ENCODE measurements at places on chromosomes 11 and 22.

DNA sequence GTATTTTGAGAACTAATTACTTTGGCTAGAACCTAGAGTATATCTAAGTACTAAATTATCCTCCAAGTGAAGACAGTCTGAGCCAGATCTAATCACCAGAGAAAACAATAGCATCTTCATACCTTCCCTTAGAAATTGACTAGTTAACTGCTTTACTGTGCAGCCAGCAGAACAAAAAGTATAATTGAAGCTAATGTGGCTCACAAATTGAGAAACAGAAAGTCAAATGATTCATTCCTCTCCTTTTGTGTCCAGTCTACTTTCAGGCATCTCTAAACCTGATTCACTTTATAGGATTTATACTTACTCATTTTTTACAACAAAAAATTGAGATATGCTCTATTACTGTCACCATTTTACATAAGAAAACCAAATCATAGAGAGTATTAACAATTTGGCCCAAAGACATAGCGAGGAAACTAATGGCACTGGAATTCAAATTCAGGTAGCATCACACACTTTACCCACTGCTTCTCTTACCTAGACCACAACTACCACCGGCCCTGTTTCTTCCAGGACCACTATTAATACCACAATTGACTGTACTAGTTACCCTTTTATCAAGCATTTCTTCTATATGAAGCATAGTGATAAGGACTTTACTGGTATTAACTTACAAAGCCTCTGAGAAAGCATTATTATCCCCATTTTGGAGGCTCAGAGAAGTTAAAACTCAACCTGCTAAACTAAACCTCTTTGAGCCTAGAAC, 1402.6 kb upstream of the TENM4 start:
- no peak for DNase-seq

DNA sequence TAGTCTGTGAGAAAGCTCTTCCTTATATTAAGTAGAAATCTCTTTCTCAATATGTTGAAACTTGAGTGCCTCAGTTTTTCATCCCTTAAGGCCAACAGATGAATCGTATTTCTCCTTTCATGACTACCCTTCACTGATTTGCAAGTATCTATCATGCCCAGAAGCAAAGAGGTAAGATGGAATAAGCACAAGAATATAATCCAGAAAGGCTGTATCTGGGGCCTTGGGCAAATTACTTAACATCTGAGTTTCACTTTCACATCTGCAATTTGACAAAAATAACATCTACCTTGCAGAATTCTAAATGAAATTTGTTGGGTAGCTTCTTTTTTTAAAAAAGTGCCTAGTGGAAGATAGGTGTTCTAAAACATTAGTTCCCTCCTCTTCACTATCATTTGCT, 552.4 kb upstream of the ANO5 start:
- no peak for DNase-seq

DNA sequence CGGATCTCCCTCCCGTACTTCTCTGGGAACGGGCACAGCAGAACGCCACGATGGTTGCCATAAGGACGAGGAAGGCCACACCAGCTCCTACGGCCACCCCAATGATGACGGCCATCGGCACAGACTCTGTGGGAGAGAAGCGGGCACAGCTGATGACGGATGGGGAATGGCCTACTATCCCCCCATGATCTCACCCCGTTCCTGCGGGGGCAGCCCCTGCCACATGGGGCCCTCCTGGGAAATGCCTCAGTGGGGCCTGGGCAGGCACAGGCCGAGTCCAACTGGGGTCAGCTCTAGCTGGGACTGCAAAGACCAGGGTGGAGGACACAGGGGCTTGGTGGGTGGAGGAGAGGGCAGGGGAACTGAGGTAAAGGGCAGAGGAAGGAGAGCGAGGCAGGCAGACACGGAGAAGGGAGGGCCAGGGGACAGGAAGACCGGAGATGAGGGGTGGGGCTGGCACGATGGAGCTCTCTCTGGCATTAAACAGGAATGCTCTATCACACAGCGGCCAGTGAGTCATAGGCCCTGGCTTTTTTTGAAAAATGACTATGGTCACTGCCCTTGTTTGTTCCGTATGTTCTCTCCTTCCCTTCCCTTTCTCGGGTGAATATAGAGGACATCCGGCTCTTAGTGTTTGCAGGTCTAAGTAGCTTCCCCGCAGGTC, 76.0 kb downstream of the ST3GAL4 start:
- no peak for DNase-seq

DNA sequence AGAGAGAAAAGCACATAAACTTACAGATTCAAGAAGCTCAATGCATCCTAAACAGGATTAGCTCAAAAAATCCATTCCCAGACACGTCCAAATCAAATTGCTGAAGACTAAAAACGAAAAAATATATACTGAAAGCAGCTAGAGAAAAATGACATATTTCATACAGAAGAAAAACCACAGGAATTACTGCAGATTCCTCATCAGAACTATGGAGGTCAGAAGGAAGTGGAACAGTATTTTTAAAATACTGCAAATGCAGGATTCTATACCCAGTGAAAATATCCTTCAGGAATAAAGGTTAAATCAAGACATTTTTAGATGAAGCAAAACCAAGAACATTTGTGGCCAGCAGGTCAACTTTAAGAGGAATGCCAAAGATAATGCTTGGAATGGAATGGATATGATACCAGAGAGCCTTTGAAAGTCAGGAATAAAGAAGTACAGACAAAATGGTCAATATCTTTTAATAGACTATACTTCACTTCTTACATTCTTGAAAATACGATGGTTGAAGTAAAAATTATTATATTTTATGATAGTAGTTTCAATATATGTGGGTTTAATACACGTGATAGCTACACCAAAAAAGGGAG, 352.9 kb downstream of the CTTN start:
- DNase-seq = no peak

- DNase-seq = no peak
These were observed 804.3 kb downstream of the OPCML start for GRCh38 chr11:132728026-132728425.

GRCh38 chr11:96393753-96394348, 4.0 kb downstream of the JRKL start:
- no peak for DNase-seq

DNA sequence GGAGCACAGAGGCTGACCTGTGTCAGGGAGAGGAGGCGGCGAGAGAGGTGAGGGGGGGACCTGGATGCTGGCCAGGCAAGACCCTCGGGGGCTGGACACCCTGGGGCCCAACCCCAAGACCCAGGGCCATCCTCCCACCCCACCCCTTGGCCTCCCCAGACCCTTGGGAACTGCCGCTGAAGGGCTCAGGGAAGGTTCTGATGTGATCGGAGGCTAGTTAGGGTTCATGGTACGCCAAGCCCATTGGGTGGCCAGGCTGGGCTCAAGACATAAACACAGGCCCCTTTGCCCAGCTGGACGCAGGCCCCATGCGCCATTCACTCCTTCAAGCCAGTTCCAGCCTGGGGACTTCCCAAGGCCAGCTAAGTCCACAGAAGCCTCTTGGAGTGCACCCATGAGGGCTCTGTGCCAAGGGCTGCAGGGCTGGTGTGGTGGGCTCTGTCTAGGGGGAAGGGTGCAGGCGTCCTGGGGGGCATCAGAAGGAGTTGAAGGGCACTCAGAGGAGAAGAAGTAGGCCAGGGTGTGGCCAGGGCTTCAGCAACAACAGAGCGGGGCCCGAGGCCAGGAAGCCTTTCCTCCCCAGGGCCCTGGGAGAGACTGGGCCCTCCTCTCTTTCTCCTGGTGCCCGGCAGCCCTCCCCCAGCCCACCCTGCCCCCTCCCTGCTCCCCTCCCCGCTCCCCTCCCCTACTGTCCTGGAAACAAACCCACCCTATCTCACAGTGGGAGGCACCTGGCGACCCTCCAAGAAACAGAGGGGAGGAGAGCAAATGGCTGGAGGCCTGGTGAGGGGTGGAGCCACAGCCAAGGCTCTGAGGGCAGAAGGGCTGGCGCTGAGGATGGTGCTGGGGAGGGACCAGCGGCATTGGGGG, 12.9 kb downstream of the TSPAN32 start:
- no peak for DNase-seq

DNA sequence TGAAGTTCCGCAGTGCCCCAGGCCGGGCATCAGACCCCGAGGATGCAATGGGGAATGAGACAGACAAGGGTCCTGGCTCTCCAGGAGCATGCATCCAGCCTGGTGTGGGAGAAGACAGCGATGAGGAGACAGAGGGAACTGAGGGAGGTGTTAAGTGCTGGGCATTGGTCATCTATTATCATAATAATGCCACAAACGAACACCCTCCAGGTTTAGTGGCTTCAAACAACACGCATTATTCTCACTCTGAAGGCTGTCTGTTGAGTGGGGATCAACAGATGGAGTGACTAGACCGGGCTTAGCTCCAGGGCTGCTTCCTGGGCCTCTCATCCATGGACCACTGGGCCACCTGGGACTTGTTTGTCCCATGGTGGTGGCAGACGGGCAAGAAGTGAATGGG, 48.6 kb downstream of the MCM5 start:
- no peak for DNase-seq

GRCh38 chr11:100152766-100153165, 534.3 kb upstream of the ARHGAP42 start:
- no peak for DNase-seq

GRCh38 chr11:47259232-47259977, 1.6 kb downstream of the NR1H3 start:
- peak; percentile 31 for DNase-seq

DNA sequence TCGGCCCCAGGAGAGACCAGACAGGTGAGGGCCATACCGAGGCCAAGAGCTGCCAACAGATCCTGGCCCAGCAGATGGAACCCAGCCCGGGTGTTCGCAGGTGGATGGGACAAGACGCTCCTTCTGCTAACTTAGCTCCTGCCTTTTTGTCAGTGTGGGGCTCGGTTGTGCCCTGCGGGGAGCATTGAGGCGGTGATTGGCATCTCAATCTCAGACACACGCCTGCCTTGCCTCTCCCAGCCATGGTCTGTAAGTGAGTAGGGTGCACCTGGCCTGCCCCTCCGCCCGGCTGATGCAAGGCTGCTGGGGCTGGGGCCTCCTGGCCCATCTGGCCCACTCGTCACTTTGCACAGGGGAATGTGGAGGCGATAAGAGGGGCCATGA, 350.1 kb downstream of the TBC1D22A start:
- DNase-seq = no peak

GRCh38 chr22:17121233-17122195, at the start of gene TMEM121B:
TSS of gene TMEM121B (minus strand) at chr22:17121360. CDS start at chr22:17121127, 233 bp downstream.
- DNase-seq = no peak

- DNase-seq = no peak
These were observed 4.1 kb downstream of the SLC36A4 start for GRCh38 chr11:93193731-93194130.

- no peak for DNase-seq
These were observed 140.2 kb downstream of the SPATA19 start for GRCh38 chr11:133705074-133705648.

GRCh38 chr11:7484645-7485044, 661 bp upstream of the OLFML1 start:
- no peak for DNase-seq

DNA sequence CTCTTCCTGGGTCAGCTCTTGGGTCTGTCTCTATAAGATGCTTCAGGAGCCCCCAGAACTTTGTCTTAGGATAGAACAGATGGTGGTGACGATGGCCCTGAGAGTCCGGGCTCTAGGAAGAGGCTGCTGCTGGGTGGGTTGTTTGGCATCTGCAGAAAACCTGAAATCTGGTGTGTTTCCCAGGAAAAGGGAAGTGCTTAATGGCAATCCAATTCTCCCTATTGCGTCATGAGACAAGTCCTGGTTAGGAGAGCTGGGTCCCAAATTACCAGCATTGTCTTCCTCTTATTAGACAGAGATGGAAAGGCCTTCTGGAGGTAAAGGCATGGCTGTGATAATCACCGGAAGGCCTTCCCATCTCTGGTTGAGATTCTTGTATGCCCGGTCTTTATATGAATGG, 48.9 kb upstream of the GRAMD1B start:
- no peak for DNase-seq

DNA sequence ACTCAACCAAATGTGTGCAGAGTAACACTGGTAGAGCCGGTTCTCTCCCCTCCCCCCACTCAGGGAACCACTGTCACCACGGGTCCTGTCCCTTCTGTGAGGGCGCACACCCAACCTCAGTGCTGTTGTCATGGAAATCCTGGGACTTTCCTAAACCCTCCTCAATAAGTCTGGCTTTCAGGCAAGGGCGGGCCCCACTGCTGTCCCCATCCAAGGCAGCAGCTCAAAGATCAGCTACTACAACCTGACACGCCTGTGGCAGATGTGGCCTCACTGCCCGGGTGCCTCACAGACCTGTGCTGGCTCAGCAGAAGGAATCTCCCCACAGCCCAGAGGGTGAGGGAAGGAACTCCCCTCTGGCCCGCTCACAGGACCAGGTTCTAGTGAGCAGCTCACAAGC, 2.2 kb downstream of the PRODH start:
- DNase-seq = no peak

- DNase-seq = no peak
These were observed 437.3 kb upstream of the CADM1 start for GRCh38 chr11:115941481-115941993.

DNA sequence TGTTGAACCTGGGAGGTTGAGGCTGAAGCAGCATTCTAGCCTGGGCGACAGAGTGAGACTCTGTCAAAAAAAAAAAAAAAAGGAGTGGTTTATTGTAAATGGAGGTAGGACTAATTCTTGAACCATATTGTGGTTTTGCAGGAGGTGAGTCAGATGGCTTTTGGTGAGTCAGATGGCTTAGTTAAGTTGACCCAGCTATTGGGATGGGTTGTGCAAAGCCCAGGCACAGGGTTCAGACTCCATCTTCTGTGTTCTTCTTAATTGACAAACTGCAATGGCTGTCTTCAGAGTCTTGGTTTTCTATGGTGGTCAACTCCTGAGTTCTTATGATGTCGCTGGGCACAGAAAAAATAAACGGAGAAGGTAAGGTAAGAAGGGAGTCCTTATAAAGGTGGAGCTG, 182.7 kb downstream of the ADAMTS15 start:
- no peak for DNase-seq

DNA sequence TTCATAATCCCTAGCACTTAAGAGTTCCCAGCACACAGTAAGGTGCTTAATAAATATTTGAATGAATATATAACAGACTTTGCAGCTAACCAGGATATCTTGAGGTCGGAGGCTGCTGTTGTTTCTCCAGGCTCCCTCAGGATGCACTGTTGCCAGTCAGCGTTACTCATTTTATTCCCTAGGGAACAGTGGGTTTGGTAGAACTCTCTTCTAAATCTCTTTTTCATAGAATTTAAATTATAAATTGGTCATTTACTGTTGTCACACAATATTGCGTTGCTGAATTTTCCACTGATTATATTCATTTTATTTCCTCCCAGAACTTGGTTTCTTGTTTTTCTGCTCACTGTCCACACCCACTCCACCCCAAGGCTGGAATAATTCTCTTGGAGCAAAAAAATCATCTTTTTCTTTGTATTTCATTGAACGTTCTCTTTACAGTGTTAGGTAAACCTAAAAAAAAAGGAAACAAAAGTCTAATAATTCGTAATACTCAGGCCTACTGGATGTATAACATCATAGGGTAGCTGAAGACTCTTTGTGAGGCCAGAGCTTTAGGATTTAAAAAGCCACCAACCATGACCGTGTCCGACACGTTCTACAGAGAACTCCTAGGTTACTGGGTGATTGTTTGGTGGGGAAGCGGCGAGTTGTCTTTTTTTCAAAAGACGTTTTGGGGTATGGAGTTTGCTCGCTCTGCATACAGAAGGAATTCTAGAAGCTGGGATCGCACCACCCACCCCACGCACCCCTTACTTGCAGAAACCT, 766 bp upstream of the CAPRIN1 start:
- no peak for DNase-seq
